ENCODE measurements at places on chromosomes 1 and 21.

DNA sequence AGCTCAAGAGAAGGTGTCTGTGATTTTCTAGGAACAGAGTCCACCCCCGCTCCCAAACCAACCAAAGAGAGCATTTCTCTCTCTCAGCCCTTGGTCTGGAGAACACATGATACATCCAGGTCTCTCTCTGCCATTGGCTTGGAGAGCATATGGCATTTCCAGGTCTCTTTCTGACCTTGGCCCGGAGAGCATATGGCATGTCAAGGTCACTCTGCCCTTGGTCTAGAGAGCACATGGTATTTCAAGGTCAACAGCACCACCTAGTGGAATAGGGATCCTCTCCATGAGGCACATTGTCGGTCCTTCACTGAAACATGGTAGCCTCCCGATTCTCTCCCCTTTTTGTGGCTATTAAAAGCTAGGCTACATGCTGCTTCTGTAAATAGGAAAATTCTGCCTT, 437.7 kb upstream of the OLFM3 start:
- DNase-seq, result no peak

DNA sequence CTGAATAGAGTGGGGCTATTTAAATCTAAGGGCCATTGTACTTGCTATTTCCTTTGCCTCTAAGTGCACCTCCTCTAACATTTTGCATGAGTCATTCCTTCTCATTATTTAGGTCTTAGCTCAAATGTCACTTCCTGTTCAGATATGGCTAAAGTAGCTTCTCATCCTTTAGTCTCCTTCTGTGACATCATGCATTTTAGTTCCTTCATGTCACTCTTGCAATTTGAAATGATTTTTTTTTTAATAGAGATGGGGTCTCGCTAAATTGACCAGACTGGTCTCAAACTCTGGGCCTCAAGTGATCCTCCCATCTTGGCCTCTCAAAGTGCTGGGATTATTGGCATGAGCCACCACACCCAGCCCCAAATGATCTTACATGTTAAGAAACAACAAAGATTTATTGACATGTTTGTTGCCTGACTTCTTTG, 6.6 kb downstream of the TBX19 start:
- DNase-seq, result no peak

GRCh38 chr1:212127221-212127620, 91.7 kb downstream of the DTL start:
- no peak for DNase-seq

- no peak for DNase-seq
Measured at GRCh38 chr1:61523893-61524605, 200.9 kb downstream of the TM2D1 start.

- no peak for DNase-seq
Measured at GRCh38 chr1:18575620-18576019, 55.0 kb upstream of the PAX7 start.

- no peak for DNase-seq
Measured at GRCh38 chr1:40218333-40218732, 29.4 kb upstream of the TMCO2 start.

All from stromal cell of bone marrow (primary cell).